Stimulated activated CD4-positive, alpha-beta T cell treated with anti-CD3 and anti-CD28 coated beads, Interleukin-15, amount 100 ng/mL, for 1 hour (primary cell): ENCODE measurements at places on chromosomes 7 and 10.

DNA sequence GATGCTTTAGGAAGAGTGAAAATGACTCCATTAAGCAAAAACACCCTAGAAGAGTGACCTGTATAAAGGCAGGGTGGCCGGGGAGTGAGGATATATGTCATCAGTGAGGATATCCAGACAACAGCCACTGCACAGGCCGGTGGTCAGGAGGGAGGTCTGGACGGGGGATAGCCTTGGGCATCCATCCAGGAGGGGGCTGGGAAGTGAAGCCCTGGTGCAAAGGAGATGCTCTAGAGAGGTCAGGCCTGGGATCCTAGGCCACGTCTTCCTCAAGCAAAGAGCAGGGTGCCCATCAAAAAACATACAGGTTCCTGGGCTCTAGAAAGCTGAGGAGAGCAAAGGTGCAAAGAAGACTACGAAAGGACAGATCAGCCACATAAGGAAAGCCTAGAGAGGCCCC is 25.6 kb downstream of the FAM171A1 start:
- DNase-seq, result no peak

GRCh38 chr7:28698840-28699239 is 259.3 kb downstream of the TRIL start:
- no peak for DNase-seq

DNA sequence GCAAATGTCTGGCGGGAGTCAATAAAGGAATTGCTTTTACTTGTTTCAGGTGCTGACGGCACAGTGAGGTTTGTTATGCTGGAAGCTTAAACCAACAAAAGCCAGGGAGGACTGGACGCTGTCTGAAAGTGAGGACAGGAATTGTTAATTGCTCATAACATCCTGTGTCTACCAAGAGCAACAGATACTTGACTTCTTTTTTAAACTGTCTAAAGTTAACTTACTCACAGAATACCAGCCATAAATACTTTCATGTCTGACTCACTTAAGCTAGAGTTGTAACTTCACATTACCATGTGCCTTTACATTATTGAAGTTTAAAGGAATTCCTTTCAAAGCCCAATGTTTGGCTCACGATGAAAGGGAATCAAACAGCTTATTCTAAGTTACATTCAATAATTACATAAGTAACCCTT is 252.7 kb upstream of the SHH start:
- no peak for DNase-seq

DNA sequence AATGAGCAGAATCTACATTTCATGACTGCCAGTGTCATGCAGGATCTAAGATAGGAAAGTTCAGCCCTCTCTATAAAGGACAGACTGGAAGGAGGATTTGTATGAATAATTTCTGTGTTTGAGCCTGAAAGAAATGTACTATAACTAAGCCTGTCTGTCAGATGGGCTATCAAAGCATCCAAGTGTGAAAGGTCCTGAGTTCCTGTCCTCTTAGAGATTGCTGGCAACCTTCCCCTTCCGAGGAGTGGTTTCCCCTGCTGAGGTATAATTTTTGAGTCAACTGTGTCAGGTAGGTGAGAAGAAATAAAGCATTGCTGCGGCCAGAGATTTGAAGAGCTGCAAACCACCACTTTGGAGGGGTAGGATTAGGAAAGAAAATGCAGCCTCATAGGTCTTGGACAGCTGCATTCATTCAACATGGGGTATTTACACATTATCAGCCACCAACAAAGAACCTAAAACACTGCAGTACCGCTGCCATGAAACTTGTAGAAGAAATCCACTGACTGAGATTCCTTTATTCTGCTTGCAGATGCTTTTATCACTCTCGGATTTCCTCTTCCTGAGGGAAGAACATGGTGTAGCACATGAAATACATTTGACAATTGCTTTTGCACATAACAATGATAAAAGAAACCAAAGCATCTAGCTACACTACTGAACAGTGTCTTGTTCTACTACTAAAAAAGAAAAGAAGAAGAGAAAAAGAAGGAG is 189.1 kb downstream of the DGKI start:
- DNase-seq, result no peak

DNA sequence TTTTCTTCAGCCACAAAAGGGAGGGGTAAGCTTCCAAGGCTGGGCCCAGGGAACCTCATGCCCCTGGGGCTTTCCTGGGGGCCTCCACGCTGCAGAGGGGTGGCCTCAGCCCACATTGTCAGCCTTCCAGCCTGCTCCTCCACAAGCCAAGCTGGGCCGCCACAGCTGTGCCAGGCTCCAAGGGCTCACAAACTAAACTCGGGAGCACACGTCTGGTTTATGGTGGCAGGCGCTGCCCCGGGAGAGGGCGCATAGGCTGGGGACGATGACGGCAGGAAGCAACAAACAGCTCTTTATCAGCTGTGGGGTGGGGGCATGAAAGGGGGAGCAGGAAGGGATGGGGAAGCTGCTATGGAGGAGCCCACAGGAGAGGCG is 6.3 kb upstream of the CDH23 start:
- no peak for DNase-seq

DNA sequence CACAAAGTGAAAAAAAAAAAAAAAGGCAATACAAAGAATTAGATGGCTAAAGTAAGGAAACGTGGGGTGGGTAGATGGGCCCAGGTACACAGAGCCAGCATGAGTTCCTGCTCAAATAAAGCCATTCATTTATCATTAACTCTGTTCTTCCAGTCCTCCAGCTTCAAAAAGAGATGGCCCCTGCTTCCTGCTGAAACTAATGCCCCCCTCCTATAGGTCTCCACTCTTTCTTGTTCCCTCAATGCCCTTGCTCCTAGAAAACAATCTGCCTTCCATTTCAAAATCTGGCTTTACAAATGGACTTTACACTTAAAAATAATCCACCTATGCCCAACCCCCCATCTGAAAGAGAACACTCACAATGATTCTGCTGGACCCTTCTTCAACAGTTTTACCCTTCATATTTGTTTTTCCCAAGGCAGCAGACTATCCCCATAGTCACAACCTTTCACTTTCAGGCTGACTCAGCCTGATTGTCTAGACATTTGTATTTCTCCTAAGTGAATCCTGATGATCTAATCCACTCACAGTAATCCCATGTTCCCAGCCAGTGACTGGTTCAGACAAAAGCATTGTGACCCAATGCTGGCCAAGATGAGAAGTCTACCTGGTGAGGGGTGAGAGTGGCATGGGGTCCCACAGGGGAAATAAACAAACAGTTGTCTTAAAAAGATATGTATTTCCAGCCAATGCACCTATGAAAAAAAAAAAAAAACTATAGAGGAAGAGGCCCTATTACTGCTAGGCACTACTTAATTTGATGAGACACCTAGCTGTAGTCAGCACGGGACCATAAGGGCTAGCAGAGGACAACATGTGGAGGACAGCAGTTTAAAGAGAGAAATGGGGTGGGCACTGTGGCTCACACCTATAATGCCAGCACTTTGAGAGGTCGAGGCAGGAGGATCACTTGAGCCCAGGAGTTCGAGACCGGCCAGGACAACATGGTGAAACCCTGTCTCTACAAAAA is 74.6 kb upstream of the GRID1 start:
- no peak for DNase-seq

GRCh38 chr7:46859963-46860475 is 721.9 kb downstream of the TNS3 start:
- no peak for DNase-seq

DNA sequence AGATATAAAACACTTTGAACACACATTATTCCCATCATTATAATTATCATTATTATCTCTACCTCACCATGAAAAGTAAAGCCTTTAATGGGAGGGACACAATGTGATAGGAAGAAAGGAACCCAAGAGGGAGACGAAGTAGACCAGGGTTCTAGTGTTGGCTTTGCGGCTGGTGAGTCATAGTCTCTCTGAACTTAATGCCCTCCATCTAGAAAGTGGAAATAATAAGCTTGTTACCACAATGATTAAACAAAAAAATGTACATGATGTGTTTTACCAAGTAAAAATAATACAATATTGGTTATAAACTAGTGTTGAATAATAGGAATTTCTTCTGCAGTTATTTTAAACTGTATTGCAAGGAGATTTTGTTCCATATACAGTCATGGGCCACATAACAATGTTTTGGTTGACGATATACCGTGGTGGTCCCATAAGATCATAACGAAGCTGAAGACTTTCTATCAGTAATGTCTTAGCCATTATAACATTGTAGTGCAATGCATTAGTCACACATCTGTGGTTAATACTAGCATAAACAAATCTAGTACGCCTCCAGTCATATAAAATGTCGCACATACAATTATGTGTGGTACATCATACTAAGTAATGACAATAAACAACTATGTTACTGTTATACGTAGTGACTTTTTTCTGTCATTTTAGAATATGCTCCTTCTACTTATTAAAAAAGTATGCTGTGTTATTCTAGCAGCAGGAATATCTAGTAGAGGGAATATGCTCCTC is 450.6 kb upstream of the SORCS1 start:
- DNase-seq, result no peak

DNA sequence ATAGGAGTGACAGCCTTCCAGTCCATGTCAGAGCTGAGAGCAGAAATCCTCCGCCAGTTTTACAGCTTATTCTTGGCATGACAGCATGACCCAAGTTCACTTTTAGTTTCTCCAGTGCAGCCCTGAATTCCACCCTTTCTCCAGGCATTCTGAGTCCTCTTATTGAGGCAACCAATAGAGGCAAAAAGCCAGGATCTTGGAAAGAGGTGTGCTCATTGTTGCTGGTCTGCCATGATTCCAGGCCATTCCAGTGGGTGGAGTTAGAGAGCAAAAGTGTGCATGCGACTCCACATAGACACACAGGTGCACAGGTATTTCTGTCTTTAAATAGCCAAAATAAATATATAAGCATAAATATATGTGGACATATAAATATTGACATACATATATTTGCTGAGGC is 224.7 kb upstream of the ADARB2 start:
- no peak for DNase-seq

GRCh38 chr10:69757206-69757552 is 44.5 kb upstream of the COL13A1 start:
- no peak for DNase-seq

DNA sequence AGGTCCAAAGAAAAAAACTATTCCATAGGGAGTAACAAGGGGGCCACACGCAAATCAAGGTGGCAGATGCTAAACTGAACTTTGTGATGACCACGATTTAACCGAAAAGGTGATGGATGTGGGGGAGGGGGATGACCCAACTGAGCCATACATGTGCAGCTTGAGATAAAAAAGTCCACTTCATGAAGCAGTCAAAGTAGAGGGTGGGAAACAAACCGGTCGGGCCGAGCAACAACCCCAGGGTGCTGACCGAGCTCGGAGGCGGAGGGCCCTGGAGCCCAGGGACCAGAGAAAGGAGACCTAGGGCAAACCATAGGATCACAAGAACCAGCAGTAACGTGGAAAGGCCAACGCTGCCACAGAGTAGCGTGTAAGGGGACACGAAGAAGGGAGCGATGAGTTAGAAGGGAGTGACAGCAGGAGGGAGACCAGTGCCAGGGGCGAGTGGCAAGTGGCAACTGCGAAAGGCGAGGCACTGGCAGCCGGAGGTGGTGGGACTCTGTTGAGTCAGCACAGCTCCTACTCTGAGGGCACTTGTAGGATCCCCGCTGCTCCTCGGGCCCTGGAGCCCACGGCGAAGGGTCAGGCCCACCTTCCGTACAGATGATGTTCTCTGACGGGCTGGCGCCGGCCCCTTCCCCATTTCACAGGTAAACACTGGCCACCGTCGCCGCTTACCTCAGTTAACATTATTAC is 540 bp downstream of the SNX13 start:
- DNase-seq, result peak; percentile 18

DNA sequence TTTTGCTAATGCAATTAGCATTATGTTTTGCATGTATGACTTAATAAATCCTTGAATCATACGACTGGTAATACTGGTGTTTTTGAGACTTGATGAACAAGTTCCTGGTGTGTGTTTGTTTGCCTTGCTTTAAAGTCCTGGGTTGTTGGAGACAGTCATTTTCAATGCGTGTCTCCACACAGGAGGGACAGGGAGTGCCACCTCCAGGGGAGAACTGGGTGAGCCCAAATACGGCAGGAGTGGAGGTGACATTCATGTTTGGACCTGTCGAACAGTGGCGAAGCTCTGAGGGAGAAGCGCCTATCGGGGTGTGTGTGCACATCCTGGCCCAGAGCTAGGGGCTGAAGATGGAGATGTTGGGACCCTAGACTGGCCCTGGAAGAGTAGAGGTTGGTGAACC is 43.8 kb downstream of the DAGLB start:
- DNase-seq, result no peak
